ENCODE measurements at places on chromosomes 4 and X. TPM values are rescaled to one million over a fixed set of nuclear protein-coding genes. Genes with fewer than 3 reads are reported as not detected.
A peak's percentile ranks its signal among the peaks of the same experiment; 100 is the strongest.

MYOZ2 gene
- not detected for total RNA-seq

ANXA3 gene
- total RNA-seq, result 1.1 TPM

TNIP3 gene
- total RNA-seq, result 0.56 TPM

UVSSA gene
- total RNA-seq, result 14.2 TPM

CXorf65 gene
- 4.0 TPM for total RNA-seq

LRP2BP gene
- 0.62 TPM for total RNA-seq

- peak; percentile 55 for DNase-seq
These were observed 13.3 kb upstream of the IL3RA start for GRCh38 chrX:1323315-1323714.

- peak; percentile 51 for DNase-seq
These were observed 40.9 kb downstream of the JADE3 start for GRCh38 chrX:46953137-46953527.

- peak; percentile 85 for DNase-seq
These were observed 201.0 kb upstream of the STK26 start for GRCh38 chrX:131821945-131822622.

All from GM12878 (cell line).